ENCODE measurements at places on chromosomes 6 and 20.
A peak's percentile ranks its signal among the peaks of the same experiment; 100 is the strongest.

GRCh38 chr6:111185954-111186353 is 98.7 kb downstream of the SLC16A10 start:
- no peak for DNase-seq

DNA sequence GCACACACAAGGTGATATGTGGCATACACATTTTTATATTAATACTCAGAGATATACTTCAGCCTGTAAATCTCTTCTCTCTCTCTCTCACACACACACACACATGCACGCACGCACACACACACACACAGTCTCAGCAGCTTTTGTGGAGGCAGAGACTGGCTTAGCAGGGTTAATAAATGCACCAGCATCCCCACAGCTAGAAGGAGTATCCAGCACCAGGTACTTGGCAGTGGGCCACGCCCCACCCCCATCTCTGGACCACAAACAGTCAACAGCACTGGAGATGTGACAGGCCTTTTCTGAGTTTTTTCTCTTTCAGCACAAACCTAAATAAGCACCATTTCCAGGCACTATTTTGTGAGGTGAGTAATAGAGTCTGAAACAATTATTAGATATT is 47.3 kb upstream of the LRFN2 start:
- DNase-seq = no peak

DNA sequence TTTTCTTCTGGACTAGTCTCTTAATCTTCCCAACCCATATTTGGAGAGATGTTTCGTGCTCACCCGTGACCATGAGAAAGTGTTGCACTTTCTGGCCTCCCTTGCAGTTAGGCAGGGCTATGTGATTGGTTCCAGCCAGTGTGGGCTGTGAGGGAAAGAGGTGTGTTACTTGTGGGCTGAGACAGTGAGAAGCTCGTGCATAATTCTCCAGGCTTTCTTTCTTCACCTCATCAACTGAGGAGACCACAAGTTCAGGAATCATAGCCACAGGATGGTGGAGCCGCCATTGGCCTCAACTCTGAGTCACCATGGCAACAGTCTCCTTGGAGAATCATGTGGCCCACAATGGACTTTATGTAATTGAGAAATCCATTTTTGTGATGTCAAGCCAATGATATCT is 57.5 kb upstream of the FUCA2 start:
- no peak for DNase-seq

GRCh38 chr6:70651326-70651905 is 16.3 kb upstream of the SMAP1 start:
- peak; percentile 90 for DNase-seq

- DNase-seq = no peak
Measured at GRCh38 chr20:49629606-49630005, 61.7 kb upstream of the PTGIS start.

Data from activated naive CD4-positive, alpha-beta T cell treated with anti-CD3 and anti-CD28 coated beads, Interleukin-2, amount 10 ng/mL, durations not matched to agents 7 days and 5 days (primary cell).